ENCODE measurements at places on chromosomes 2 and 18.

GRCh38 chr2:45706033-45706432 lies 54.6 kb downstream of the PRKCE start:
- DNase-seq = no peak

DNA sequence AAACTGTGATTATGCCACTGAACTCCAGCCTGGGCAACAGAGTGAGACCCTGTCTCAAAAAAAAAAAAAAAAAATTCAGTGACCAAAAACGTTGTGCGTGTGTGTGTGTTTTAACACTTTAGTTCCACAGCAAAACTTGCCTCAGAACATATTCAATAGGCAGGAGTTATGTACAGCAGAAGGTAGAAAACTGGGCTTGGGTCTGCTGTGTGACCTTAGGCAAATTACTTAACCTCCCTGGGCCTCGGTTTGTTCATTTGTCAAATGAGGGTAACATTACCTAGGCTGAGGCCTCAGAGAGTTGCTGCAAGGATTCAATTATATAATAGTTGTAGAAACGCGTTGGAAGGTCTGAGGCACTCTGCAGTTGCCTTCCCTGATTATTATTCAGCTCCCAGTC lies 10.3 kb upstream of the SCG2 start:
- no peak for DNase-seq

DNA sequence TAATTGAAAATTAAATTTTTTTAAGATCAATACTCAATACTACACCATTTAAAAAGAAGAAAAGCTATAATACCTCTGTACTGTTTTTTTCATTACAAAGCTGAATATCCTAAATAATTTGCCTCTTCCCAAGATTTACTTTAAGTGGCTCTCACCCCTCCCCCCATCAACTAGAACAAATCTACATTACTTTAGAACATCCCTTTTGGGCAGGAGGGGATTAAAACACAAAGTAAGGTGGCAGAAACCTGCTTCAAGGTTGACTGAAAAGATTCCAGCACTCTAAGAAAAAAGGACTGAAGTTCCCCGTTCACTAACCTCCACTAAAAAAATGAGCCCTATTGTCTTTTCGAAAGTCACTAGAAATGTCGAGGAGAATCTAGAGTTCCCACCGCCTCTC lies 42.3 kb downstream of the SLC38A11 start:
- DNase-seq = no peak

- no peak for DNase-seq
Measured at GRCh38 chr2:198173242-198173641, 368.8 kb downstream of the PLCL1 start.

DNA sequence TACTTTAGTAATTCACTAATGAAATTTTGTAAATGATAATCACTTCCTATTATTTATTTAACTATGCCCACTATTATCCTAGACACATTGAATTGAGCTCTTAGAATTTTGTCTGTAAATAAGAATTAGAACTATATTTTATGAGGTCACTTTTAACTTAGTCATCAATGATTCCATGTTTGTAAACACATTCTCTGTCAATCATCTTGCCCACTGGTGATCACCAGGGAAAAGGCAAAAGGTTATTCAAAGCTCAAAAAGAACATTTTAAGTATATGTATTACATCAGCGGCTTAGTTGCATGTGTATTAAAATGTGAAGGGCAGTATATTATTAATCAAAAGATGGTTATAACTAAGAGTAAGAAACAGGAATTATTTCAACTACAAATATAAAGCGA lies 25.2 kb downstream of the SCN9A start:
- no peak for DNase-seq

- no peak for DNase-seq
Measured at GRCh38 chr2:135742325-135742757, 686 bp downstream of the UBXN4 start.

DNA sequence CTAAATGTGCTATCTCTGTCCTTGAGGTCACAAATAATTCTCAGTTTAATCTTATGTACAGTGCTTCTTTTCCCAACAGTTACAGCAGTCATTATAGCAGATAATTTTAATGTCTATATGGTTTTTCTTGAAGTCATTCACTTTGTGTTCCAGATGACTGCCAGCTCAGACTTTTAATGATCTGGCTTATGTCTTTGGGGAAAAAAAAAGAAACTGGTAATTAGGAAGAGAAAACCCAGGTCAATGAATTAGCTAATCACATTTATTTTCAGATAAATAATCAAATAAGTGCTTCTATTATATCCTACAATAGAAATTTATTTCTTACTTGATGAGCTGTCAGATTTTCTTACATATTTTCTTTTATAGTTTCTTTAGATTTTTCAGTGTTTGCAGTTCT lies 96.0 kb downstream of the COMMD1 start:
- DNase-seq = no peak

DNA sequence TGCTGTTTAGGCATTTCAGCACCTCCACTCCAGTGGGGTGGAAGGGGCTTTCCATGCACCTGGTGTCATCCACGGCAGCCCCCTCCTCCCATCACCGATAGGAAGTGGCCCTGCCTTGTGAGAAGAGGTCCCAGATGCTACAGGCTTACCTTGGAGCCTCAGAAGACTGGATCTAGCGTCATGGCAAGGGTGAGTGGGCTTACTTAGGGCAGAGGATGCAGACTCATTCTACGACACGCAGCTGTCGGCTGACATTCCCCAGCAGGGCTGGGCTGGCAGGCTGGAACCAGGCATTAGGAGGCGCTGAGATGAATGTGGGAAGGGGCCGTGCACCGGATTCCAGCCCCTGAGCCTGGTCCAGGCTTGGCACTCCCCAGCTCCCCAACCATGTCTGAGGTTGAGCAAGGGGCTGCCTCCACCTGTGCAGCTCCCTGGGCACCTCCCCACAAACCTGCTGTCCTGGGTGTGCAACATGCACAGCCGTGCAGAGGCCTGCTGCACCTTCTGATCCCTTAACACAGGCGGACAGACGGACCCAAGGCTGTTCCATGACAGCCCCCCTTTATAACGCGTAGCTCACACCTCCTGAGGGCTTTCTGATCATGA lies 1.7 kb upstream of the PRLH start:
- DNase-seq = no peak

DNA sequence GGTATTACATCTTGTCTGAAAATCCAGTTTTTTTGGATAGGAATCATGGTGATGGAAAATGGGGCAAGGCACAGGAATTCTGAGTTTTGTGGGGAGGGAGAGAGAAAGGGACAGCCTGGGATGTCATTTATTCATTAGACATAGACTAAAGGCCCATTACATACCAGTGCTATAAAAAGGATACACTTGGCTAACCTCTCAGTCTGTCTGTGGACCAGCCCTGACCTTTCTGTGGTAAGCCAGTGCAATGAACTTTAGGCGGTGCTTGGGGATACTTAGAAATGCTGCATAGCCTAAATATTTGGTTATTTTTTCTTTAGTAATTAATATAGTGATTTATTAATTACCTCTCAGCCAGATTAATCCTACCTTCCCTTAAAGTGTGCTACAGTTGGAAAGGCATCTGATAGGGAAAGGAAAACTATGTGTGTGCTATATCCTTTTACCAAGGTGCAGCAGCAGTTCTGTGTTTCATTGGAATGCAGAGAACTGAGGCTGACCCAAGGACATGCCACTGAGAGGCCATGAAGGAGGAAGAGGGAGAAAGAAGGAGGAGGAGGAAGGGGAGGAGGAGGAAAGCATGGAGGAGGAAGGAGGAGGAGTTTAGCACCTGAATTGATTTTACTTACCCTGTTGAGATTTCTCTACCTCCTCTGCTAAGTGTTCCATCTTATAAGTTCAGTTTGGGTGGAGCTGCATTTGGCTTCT lies 37.5 kb downstream of the KCNS3 start:
- DNase-seq = no peak

DNA sequence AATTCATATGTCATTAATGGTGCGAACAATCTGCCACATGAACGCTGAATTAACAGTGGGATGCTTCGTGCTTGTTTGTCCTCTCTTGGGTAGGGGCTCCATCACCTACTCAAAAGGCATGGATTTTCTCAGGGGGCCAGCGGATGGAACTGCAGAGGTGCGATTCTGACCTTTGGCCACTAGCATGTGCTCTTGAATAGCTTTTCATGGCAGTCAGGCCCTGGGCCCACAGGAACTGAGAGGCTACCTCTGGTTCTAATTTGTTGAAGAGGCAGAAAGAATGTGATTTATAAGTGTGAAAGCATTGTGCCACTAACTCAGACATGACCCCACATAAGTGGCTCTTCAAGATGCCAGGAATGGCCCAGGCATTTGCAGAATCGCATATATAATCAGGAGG lies 283.2 kb downstream of the INSIG2 start:
- no peak for DNase-seq

- DNase-seq = no peak
Measured at GRCh38 chr2:11399438-11399762, 55.0 kb upstream of the ROCK2 start.

- no peak for DNase-seq
Measured at GRCh38 chr2:13030606-13031005, 313.9 kb downstream of the TRIB2 start.

DNA sequence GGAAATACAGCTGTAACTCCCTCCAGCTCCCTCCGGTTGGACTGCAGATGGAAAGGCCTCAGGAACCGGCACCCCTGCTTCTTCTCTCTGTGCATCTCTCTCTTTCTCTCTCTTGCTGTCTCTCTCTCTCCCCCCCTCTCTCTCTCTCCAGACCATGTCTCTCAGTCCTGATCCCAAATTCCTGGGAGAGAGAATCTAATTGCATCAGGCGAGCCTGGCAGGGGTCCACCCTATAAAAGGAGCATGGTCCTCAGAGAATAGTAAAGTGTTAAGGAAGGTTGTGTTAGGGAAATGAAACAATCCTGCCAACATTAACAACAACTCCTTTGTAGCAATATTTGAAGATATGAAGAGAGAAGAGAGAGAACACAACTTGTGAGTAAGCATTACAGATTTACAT lies 36.7 kb downstream of the VIT start:
- no peak for DNase-seq

- DNase-seq = no peak
Measured at GRCh38 chr2:1757567-1757966, 13.3 kb upstream of the PXDN start.

- no peak for DNase-seq
Measured at GRCh38 chr2:47266939-47267710, 112.0 kb upstream of the STPG4 start.

GRCh38 chr2:230227216-230227615 lies 1.7 kb downstream of the SP140 start:
- no peak for DNase-seq

GRCh38 chr2:79855264-79856006 lies 342.6 kb downstream of the CTNNA2 start:
- no peak for DNase-seq

- no peak for DNase-seq
Measured at GRCh38 chr2:16285813-16286510, 345.6 kb downstream of the MYCN start.

- DNase-seq = no peak
Measured at GRCh38 chr18:25005541-25006403, 346.2 kb downstream of the ZNF521 start.

- DNase-seq = no peak
Measured at GRCh38 chr2:156874707-156875106, 382.8 kb upstream of the GALNT5 start.

- DNase-seq = no peak
Measured at GRCh38 chr2:189952536-189953109, 109.9 kb downstream of the MSTN start.

DNA sequence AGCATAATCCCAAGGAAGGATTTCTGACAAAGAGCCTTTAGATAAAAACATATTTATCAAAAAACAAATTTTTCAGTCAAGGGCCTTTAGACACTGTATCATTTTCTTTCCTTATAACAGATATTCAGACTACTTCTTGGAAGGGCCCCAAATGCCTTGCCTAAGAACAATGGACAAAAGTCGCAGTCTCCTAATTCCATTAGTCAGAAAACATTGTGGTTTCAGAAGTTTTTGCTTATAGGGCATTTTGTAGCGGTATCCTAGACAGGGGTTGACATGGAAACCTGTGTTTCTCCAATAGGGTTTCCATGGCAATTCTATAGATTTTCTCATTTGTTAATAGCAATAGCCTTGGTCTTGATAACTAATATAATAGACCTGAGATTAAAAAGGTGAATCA lies 36.7 kb upstream of the AGPS start:
- DNase-seq = no peak

GRCh38 chr18:58364876-58365528 lies 263.9 kb downstream of the ALPK2 start:
- no peak for DNase-seq

DNA sequence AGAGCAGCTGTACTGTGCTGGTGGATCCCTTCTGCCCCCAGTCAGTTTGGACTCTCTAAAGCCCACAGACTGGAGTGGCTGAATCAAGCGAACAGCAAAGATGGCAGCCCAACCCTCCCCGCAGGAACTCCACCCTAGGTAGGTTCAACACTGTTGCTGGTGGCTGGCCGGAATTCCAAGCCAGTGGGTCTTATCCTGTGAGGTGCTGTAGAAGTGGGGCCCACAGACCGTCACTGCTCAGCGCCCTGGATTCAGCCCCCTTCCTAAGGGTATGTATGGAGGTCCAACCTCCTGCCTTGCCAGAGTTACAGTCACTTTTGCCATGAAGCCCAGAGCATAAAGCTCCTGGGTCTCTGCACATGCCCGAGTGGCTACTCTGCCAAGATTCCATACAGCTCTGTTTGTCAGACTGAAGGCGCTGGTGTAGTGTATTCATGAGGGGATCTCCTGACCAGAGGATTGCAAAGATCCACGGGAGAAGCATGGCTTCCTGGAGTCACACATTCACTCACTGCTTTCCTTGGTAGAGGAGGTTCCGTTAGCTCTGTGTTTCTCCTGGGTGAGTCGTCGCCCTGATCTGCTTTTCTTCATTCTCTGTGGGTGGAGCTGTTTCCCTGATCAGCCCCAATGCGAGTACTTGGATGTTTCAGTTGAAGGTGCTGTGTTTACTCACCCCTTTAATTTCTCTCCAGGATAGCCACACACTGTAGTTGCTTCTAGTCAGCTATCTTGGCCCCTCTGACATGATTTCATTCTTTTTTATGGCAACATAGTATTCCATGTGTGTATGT lies 293.6 kb upstream of the THUMPD2 start:
- DNase-seq = no peak

Measured in activated effector memory CD4-positive, alpha-beta T cell treated with Interleukin-2 at 50 U/mL for 16 hours (primary cell).